ENCODE measurements at places on chromosomes 16 and 17.

DNA sequence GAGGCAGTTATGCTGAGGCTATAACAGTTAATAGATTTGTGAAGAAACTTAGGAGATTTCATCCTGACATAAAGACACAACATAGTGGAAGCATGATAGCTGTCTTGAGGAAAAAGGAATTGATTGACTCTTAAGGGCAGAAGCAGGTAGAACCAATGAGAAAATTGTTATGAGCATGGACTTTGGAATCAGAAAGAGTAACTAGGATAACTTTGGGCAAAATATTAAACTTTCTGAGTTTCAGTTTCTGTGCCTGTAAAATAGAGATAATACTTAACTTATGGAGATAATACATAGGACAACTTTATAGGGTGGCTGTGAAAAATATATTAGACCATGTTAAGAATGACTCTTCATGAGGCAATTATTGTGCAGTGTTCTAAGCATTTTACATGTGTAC is 696.5 kb downstream of the CDH11 start:
- DNase-seq = no peak

GRCh38 chr17:74455025-74455545 is 11.3 kb upstream of the CD300A start:
- DNase-seq = peak; percentile 31

DNA sequence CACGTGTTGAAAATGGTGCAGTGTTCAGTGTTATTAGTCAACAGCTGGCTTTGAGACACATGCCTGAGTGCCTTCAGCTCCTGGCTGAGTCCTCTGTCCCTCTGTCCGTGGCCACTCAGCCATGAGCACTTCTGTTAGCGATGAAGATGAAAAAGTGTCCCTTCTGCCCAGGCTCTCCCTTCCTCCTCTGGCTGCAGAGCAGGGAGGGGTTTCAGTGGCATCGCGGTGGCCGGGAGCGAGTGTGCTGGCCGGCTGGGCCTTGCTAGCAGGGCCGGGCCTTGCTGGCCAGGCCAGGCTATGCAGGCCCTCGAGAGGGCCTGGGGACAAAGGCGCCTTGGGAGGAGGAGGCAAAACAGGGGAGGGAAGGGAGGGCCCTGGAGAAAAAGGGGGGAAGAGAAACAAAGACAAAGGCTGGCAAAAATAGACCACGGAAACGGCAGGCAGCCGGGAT is 47.7 kb downstream of the CMIP start:
- DNase-seq = no peak

- no peak for DNase-seq
Observed at GRCh38 chr16:11379420-11379819, 34.2 kb downstream of the RMI2 start.

DNA sequence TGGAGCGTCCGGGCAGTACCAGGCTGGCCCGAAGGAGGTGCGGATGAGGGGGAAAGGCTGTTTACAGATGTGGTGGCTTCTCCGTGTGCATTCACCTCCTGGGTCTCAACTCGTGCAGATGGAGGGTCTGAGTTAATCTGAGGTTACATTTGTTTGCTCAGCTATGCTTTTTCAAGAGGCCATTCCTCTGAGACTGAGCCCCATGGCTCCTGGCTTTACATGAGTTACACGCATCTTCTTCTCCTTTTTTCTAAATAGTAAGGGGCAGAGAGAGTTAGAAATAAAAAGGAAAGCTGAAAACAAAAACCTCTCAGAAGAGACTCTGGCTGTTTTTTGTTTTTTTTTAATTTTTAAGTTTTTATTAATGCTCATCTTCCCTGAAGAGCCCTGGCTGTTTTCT is 29.0 kb downstream of the IRF8 start:
- DNase-seq = no peak

- no peak for DNase-seq
Observed at GRCh38 chr16:23496821-23497542, 13.3 kb downstream of the GGA2 start.

DNA sequence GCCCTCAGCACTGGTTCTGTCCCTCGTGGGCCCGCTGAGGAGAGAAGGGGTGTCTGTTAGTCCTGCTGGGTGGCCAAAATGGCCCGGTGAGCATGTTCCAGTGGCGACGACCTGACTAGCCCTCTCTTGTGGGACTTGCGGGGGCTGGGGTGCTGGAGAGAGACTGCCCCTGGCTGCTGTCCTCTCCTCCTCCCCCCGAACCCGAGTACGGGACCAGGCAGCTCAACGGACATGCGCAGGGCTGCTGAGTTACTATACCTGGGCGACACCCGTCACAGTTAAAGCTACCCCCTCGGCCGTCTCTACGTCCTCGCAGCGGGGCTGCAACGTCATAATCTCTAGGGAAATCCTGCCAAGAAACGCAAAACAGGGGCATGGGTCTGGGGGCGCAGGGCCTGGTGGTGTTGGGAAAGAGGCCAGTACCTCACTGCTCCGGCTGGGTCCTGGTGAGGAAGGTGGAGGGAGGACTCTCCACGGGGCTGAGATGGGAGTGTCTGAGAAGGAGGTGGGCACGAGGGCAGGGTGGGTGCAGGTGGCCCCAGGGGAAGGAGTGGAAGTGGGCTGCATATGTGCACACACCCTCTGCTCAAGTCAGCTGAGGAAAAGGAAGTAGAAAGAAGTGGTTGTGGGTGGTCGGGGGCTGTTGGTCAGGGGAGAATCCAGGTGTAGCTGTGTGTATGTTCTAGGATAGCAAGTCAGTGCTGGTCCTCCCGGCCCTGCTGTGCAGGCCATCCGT is 13.4 kb downstream of the FLOT2 start:
- no peak for DNase-seq

DNA sequence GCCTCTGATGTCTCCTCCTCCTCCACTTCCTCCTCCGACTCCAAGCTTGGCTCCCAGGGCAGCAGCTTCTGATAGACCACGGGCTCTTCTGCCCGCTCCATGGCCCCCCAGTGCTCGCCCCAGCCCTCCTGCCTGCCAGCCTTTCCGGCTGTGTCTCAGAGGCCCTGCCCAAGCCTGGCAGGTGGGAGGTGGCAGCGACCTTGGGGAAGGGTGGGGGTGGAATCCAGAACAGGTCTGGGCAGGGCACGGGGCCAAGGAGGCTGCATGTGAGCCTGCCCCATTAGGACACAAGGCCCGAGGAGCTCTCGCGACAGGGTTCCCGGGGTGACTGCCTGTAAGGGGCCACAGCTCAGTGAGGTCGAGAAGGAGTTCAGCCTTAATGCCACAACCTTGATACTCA is at the start of gene GGT6:
TSS of gene GGT6 (minus strand) at position 157 of the 400 bp plus-strand sequence. CDS start at position 101, 56 bp downstream.
- DNase-seq = no peak

DNA sequence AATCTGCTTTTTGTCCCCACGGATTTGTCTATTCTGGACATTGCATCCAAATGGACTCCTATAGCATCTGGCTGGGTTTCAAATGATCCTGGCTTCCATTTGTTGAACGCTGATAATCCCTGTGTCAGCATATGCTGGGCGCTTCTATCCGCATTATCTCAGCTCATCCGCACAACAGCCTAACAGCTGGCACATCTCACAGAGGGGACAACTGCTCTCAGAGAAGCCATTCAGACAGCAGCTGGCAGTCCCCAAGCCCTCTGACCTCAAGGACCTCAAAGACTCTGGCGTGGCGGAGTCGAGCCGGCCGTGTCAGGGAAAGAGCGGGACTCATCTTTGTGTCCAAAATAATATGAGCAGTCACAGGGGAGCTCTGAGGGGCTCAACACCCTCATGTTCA is 82.3 kb downstream of the NT5M start:
- no peak for DNase-seq

- no peak for DNase-seq
Observed at GRCh38 chr17:66340720-66341119, 38.3 kb downstream of the PRKCA start.

- DNase-seq = no peak
Observed at GRCh38 chr16:77300256-77300655, 101.0 kb downstream of the SYCE1L start.

- no peak for DNase-seq
Observed at GRCh38 chr17:47702391-47702995, 8.5 kb downstream of the TBKBP1 start.

DNA sequence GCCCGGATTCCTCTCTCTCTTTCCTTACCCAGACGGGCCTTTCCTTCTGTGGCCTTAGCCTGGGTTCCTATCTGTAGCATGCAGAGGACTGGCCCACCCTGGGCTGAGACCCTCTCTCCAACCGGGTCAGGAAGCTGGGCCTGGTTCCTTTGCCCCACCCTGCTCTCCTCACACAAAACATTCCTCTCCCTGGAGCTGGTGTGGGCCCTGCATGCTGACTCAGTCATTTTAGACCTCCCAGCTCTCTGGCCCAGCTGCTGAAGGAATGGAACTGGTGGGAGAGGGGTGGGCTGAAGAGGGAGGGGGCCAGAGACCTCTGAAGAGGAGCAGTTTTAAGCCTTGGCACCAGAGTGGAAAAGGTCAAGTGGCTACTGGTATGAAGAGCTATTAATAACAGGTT is 957 bp downstream of the MYL4 start:
- DNase-seq = no peak

- peak; percentile 71 for DNase-seq
Observed at GRCh38 chr16:86959091-86959651, 358.0 kb downstream of the C16orf95 start.

- no peak for DNase-seq
Observed at GRCh38 chr17:73795730-73796129, 151.5 kb upstream of the SDK2 start.

GRCh38 chr16:75379911-75380847 is 53.1 kb downstream of the CFDP1 start:
- DNase-seq = no peak

- no peak for DNase-seq
Observed at GRCh38 chr17:40547079-40547784, 18.0 kb downstream of the CCR7 start.

- DNase-seq = no peak
Observed at GRCh38 chr17:65064452-65065019, 8.0 kb upstream of the GNA13 start.

DNA sequence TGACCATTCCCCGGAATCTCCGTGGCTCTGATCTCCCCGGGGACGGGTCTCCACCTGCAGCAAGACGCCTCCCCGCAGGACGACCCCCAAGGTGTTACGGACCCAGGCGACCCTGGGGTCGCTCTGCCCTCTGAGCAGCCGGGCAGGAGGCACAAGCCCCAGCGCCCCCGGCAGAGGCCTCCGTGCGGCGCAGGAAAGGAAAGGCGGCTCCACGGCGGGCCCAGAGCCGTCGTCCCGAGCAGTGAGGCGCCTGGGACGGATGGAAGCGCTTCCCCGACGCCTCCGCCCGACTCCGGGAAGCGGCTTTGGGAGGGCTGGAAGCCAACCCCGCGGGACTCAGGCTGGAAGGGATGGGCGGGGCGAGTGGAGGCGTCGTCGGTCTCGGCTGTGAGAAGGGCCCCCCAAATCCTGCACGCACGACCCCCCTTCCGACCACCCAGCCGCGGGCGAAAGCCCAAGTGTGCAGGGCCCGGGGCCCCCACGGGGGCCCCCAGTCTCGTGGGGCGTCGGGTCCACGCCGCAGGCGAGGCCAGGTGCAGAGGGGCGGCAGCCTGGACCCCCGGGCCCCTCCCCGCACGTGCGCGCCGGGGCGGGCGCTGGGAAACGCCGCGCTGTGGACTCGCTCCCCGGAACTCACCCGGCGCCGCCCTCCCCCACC is 32.7 kb upstream of the RPH3AL start:
- DNase-seq = peak; percentile 66

DNA sequence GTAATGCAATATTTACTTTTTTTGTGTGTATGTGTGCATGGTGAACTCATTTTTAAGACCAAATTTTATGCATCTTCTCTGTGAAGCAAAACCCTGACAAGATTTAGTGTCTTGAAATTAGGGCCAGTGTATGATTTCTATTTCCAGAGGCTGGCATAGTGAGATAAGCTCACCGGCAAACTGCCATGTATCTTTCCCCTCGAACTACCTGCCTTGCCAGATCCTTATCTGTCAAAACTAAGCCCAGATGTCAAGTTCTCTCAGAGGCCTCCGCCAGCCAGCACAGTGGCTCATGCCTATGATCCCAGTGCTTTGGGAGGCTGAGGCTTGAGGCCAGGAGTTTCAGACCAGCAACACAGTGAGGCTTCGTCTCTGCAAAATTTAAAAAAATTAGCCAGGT is 10.0 kb downstream of the USP32 start:
- DNase-seq = no peak

DNA sequence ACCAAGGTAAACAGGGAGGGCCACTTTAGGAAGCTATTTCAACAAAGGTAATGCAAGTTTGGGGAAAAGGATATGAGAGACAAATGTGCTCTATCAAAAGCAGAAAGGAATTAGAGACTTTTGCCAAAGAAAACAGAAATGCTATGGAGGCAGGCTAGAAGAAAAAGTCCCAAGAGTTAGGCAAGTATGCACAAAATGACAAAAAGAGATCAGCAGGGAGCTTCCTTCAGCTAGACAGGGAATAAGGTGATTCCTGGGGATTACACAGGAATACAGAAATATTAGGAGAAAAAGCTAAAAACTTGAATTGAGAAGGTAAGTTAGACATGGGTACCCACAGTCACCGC is 2.4 kb downstream of the FXR2 start:
- no peak for DNase-seq

DNA sequence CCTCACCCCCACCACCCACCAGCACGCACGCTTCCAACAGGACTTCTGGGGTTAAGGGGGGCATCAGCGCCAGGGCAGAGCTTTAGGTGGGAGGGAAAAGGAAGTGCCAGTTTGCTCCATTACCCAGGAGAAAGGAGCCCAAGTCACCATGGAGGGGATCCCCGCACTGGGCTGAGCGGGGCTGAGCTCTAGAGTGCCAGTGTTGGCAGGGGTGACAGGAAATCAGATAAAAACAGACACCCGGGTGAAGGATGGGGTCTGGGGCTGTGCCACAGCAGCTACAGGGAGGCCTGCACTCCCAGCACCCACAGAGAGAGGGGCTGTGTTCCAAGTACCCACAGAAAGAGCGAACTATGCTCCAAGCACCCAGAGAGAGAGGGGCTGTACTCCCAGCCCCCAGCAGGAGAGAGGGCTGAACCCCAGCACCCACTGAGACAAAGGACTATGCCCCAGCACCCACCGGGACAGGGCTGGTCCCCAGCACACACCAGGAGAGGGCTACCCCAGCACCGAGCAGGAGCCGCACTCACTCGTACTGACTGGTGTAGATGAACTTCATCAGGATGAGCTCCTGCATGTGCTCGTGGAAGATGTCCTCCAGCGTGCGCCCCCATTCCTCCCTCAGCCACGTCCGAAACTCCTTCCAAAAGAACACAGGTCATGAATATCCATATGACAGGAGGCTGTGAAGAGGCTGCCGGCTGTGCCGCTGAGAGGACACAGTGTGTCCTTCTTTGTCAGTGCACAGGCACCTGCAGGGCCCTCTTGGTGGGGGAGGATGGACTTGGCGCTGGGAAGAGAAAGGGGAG is 18.6 kb upstream of the C16orf95 start:
- DNase-seq = no peak

Measured in nephron progenitor cell (in vitro differentiated cells).